ENCODE measurements at places on chromosomes 2 and 18.

DNA sequence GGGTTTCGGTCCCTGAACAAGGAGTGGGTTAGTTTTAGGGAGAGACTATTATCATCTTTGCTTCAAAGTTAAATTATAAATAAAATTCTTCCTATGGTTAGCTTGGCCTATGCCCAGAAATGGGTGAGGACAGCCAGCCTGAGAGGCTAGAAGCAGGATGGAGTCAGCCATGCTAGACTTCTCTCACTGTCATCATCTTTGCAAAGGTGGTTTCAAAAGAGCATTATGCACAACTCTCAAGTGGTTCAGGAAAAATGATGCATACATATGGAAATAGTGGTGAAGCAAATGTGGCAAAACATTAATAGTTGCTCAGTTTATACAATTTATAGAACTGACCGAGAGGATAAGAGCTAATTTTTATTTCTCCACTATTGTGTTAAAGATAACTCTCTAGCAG, 283.9 kb upstream of the FBXO11 start:
- no peak for DNase-seq

DNA sequence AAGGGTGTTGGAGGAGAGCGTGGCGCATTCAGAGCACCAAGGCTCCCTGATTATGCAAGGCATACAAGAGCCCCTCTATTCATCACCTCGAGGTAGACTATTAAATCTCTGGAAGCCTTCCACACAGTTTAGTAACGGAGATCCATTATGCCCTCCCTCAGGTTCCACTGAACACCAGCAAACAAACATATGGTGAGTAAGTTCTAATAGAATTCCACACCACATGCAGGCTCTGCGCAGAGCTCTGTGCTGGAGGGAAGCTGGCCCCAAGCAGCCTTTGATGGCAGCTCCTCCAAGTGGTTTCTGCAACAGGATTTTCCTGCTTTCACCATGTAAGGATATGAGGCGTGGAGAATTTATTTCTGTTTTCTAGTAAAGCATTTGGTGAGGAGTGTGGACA, 238.6 kb downstream of the C1D start:
- DNase-seq: no peak

GRCh38 chr2:119422360-119423107, 9.1 kb upstream of the TMEM37 start:
- no peak for DNase-seq

DNA sequence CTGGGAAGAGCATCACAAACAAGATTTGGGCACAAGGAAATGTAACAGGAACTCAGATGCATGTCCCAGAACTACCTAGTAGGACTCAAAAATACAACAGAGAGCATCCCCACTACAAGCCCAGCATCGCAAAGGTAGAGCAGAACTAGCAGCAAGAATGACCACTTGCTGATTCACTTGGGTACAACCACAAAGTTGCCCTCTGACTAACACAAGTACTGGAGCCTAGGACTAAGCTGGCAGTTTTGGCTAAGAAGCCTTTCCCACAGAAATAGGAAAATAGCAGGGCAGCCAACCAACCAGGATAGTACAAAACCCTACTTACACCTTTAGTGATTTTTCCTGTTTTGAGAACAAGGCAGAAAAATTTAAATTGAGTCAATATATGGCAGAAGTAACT, 193.8 kb downstream of the PAX3 start:
- DNase-seq: no peak

DNA sequence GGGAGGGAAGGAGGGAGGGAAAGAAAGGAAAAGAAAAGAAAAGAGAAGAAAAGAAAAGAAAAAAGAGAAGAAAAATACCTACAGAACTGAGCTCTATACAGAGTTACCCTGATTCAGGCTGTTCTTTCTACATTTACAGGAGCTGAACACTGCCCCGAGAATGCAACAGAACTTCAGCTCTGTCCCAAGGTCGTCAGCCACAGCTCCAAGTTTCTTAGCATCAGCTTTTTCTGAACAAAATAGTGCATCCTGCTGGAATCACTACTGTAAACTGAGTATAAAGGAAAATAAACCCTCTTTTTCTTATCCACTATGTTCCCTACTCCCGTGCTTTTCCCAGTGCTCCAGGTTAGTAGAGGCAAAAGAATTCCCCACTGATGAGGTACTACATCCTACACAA, 4.7 kb upstream of the PPP4R1 start:
- no peak for DNase-seq

DNA sequence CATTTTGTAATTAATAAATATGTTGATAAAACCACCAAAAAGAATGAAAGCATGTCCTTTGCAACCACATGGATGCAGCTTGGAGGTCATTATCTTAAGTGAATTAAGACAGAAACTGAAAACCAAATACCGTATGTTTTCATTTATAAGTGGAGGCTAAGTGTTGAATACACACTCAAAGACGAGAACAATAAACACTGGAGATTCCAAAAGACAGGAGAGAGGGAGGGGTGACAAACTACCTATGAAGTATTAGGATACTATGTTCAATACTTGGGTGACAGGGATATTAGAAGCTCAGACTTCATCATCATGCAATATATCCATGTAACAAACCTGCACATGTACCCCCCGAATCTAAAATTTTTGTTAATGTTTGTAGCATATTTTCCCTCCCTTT, 7.0 kb downstream of the ERLEC1 start:
- no peak for DNase-seq

DNA sequence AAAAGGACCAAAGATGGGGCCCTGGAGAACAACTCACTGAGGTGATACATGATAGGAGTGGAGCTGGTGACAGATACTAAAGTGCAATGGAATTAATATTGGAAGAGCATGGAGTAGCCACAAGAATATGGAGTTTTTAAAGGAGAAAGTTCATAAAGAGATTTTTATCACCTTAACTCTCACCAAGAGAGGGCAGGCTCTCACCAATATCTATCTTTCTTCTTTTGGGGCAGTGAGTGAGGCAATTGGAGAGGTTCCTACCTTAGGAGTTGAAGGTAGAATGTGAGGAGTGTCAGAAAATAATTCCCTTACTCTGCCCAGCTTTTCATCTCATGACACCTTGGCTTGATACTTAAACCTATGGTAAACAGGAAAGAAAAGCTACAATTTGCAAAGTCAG, 233.7 kb upstream of the CWC22 start:
- DNase-seq: peak; percentile 46

- no peak for DNase-seq
Observed at GRCh38 chr2:100151310-100151709, 8.9 kb upstream of the AFF3 start.
